ENCODE measurements at places on chromosomes 4 and X.

DNA sequence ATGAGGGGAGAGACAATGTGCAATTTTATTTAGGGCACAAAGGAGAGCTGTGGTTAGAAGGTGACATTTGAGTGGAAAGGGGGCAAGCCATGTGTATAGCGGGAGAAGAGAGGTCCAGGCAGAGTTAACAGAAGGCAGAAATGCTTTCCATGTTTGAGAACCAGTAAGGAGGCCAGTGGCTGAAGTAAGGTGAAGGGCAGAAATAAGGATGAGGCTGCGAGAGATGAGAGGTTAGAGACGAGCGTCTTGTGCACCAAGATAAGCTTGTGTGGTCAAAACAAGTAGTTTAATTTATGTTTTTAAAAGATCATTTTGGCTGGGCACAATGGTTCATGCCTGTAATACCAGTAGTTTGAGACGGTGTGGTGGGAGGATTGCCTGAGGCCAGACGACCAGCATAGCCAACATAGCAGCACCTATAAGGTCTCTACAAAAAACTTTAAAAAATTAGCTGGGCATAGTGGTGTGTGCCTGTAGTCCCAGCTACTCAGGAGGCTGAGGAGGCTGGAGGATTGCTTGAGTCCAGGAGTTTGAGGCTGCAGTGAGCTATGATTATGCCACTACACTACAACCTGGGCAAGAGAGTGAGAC lies 8.5 kb downstream of the HTT start:
- no peak for DNase-seq

DNA sequence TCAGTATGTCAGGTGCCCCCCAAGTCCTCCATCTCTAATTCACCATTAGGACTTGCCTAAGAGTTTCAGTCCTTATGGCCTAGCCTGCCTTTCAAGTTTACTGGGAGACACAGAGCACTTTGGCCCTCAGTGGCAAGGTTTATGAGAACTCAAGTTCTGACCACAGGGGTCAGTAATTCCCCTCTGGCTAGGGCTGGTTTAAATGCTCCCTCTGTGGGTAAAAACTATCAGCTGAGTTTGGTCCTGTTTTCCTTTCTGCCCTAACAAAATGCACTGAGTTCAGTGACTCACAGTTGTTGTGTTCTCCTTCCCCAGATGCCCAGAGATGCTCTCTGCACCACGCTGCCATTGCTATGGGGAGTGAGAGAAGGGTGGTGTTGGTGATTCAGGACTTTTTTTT lies 163.2 kb downstream of the RELL1 start:
- no peak for DNase-seq

- no peak for DNase-seq
Observed at GRCh38 chr4:104457308-104457981, 37.2 kb downstream of the CXXC4 start.

GRCh38 chrX:68433155-68433980 lies at the start of gene OPHN1:
TSS of gene OPHN1 (minus strand) at chrX:68433495. CDS start at chrX:68433020, 475 bp downstream.
- no peak for DNase-seq

DNA sequence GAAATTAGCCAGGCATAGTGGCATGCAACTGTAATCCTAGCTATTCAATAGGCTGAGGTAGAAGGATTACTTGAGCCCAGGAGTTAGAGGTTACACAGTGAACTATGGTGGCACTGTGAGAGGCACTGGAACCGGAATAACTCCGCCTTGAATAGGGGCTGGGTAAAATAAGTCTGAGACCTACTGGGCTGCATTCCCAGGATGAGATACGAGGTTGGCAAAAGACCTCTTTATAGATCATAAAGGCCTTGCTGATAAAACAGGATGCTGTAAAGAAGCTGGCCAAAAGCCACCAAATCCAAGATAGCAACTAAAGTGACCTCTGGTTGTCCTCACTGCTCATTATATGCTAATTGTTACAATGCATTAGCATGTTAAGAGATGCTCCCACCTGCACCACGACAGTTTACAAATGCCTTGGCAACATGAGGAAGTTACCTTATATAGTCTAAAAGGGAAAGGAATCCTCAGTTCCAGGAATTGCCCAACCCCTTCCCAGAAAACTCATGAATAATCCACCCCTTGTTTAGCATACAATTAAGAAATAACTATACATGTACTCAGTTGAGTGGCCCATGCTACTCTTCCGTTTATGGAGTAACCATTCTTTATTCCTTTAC lies 88.6 kb downstream of the CENPC start:
- DNase-seq: no peak

DNA sequence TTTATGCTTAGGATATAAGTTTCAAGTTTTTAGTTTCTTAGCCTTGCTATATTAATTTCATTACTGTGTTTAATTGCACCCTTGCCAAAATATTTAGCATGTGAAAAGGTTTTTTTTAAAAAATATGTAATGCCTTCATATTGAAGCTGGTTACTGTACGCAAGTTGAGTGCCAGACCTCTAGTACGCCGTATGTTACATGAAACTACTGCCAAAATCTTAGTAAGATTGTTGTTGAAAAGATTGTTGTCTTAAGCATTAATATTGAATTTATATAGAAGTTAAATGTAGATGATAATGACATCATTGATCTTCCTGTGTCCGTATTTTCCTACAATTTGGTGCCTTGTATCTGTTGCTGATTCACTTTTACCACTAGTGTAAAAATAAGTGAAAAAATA lies 37.1 kb downstream of the FAM133A start:
- no peak for DNase-seq

- DNase-seq: peak; percentile 55
Observed at GRCh38 chr4:38328989-38329729, 334.8 kb upstream of the KLF3 start.

DNA sequence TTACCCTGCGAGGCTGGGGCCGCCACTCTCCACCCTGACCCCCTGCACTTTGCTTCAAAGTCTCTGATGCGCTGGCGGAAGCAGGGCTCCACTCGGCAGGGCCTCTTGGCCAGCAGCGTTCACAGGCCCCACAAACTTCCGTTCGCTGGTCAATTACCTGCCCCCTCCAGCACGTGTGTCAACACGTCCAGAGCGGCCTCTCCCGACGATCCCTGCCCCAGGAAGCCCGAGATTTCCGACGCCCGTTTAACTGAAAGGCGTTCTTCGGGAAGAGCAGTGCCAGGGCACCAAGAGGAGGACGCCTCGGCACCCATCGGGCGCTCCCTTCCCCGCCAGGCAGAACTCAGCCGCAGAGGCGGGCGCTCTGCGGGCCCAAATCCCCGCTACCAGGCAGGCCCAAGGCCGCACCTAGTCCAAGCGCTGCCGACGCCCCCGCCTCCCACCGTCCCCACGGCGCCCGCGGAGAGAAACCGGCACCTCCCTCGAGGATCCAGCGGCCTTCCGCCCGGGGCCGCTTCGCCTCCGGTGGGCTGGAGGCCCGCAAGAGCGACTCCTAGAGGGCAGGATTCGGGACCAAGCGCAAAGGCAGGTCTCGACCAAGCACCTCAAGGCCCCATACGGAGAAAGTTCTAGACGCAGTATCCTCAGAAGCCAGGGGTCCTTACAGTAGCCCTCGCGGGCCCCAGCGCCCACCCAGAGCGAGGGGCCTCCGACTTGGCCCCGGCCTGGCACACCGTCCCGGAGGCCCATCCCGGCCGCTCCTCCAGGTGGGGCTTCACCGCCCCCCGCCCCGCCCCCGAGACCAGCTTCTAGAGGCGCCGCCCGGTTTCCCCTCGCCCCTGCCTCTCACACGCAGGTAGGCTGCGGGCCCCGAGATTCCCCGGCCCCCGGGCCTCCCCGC lies 586 bp downstream of the BCAP31 start:
- peak; percentile 37 for DNase-seq

DNA sequence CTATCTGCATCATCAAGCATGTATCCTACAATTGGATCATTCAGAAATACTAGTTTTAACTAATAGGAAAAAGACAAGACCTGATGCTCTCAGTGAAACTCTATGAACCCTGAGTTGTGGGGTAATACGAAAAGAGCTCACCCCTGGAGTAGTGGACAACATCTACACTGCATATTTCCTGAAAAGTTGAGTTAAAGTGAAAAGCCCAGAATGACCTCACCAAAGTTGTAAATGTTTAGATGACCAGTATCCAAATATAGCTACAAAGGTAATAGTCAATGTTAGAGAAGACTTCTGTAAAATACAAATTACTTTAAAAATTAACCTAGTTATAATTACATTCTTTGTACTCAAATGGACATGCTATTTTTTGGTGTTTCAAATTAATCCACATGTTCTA lies 52.8 kb upstream of the SRPX start:
- DNase-seq: no peak

DNA sequence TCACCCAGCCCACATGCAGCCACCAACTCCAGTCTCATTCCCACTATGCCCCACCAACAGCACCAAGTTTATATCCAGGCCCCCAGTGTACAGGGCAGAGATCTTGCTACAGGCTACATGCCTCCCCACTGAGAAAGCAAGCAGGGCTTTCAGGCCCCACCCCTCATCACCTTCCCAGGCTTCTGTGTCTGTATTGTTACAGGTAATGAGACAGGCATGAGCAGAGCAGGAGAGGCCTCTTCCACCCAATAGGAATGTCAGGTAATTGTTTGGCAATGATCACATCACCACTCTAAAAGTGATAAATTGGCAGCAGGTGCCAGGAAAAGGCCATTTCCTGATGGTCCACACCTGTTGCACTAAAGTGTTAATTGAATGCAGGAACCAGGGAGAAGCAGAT lies 102.5 kb downstream of the ZNF518B start:
- DNase-seq: no peak

- DNase-seq: no peak
Observed at GRCh38 chrX:91108761-91109160, 325.9 kb upstream of the PABPC5 start.

DNA sequence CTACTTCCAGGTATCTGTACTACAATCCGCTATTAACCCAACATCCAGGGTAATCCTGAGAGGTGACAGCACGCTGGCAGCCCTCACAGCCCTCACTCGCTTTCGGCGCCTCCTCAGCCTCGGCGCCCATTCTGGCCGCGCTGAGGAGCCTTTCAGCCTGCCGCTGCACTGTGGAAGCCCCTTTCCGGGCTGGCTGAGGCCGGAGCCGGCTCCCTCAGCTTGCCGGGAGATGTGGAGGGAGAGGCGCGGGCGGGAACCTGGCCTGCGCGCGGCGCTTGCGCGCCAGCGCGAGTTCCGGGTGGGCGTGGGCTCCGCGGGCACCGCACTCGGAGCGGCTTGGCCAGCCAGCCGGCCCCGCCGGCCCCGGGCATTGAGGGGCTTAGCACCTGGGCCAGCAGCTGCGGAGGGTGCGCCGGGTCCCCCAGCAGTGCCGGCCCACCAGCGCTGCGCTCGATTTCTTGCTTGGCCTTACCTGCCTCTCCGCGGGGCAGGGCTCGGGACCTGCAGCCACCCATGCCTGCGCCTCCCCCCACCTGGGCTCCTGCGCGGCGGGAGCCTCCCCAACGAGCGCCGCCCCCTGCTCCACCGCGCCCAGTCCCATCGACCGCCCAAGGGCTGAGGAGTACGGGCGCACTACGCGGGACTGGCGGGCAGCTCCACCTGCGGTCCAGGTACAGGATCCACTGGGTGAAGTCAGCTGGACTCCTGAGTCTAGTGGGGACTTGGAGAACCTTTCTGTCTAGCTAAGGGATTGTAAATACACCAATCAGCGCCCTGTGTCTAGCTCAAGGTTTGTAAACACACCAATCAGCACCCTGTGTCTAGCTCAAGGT lies 87.3 kb downstream of the PRSS12 start:
- DNase-seq: no peak

- peak; percentile 44 for DNase-seq
Observed at GRCh38 chrX:153984351-153985178, 12.0 kb downstream of the TMEM187 start.
